Peyer's patch (tissue), 4 donors: ENCODE measurements at places on chromosomes 16 and 17. TPM values are rescaled to one million over a fixed set of nuclear protein-coding genes. Genes with fewer than 3 reads are reported as not detected.

PLK1 gene
- total RNA-seq: 40.4 TPM

GSDMA gene
- not detected for total RNA-seq

RGS9 gene
- total RNA-seq: 25.6 TPM

SLC2A4 gene
- not detected for total RNA-seq

FAM20A gene
- total RNA-seq: not detected

PLCG2 gene
- total RNA-seq: 44.4 TPM

HLF gene
- 8.3 TPM for total RNA-seq

ACE gene
- 1,212 TPM for total RNA-seq

GRCh38 chr16:57770361-57770760 is 31.9 kb downstream of the KIFC3 start:
- H3K4me1 ChIP-seq: no peaks in the 10 kb centered on the region
- no peak overlapping the region for H3K27ac ChIP-seq
- no peak overlapping the region for H3K4me3 ChIP-seq
- no peak for DNase-seq
- H3K27me3 ChIP-seq: no peaks in the 10 kb centered on the region

GRCh38 chr17:63516910-63517824 is 6.0 kb upstream of the KCNH6 start:
- H3K4me1 ChIP-seq: no peaks in the 10 kb centered on the region
- H3K4me3 ChIP-seq: no peak overlapping the region
- no peaks in the 10 kb centered on the region for H3K27me3 ChIP-seq
- DNase-seq: no peak

- no peaks in the 10 kb centered on the region for H3K36me3 ChIP-seq
- no peaks in the 10 kb centered on the region for H3K27me3 ChIP-seq
- H3K27ac ChIP-seq: no peak overlapping the region
Measured at GRCh38 chr16:87040169-87041117, 276.7 kb downstream of the C16orf95 start.

DNA sequence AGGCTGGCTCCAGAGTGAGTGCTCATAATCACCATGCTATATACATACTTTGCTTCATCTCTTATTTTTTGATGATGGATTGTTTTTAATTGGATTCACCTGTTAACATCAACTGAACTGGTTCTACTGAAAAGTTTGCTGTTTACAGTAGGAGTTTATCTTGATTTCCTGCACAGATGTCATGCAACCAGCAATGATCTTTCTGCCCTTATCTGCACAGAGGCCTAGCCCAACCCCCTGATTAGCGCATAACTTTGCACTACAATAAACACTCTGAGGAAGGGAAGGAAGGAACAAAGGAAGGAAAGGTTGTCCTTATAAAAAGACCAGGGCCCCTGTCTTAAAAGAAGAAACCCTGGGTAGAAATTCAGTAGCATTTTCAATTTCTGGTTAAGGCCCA is 152.9 kb downstream of the RGS9 start:
- no peaks in the 10 kb centered on the region for H3K27me3 ChIP-seq
- no peak overlapping the region for H3K27ac ChIP-seq
- no peak overlapping the region for H3K4me3 ChIP-seq
- no peaks in the 10 kb centered on the region for H3K36me3 ChIP-seq
- no peak for DNase-seq
- peaks cover 18% of the 10 kb centered on the region for H3K4me1 ChIP-seq

GRCh38 chr17:3972281-3972731 is 8.1 kb upstream of the ATP2A3 start:
- peak overlapping the region; percentile 62 for H3K27ac ChIP-seq
- H3K36me3 ChIP-seq: no peaks in the 10 kb centered on the region
- H3K4me1 ChIP-seq: peaks cover 3% of the 10 kb centered on the region
- no peaks in the 10 kb centered on the region for H3K27me3 ChIP-seq

- H3K36me3 ChIP-seq: no peaks in the 10 kb centered on the region
- H3K4me3 ChIP-seq: no peak overlapping the region
- H3K4me1 ChIP-seq: no peaks in the 10 kb centered on the region
- no peak for DNase-seq
Measured at GRCh38 chr16:16147316-16147999, 75.8 kb downstream of the ABCC6 start.

- H3K27me3 ChIP-seq: no peaks in the 10 kb centered on the region
- peak; percentile 95 for DNase-seq
- no peaks in the 10 kb centered on the region for H3K36me3 ChIP-seq
Measured at GRCh38 chr16:67841816-67842508, at the start of gene THAP11. Gene THAP11, plus strand, starts transcription at chr16:67842320. Its CDS starts 235 bp downstream, at chr16:67842555.

GRCh38 chr16:920051-920681 is 50.6 kb downstream of the LMF1 start:
- H3K27ac ChIP-seq: peak overlapping the region; percentile 57
- H3K36me3 ChIP-seq: no peaks in the 10 kb centered on the region
- DNase-seq: no peak

DNA sequence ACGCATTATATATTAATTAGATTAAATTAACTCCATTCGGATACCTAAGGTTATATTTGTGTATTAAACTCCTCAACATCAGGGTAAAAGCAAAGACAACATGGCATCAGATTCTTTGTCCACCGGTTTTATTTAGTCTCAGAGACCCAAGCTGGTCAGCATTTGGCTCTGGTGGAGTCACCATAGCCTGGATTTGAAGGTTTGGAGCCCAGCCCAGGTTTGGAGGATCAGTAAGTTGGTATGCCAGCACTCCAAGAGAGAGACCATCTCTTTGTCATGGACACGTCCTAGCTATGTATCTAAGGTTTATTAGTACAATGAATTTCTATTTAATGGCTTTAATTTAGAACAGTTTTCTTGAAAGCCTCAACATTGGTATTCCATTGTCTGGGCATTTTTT is 328.4 kb upstream of the RBFOX1 start:
- no peak for DNase-seq
- no peaks in the 10 kb centered on the region for H3K36me3 ChIP-seq
- no peak overlapping the region for H3K4me3 ChIP-seq
- no peaks in the 10 kb centered on the region for H3K4me1 ChIP-seq
- no peaks in the 10 kb centered on the region for H3K27me3 ChIP-seq

- no peak overlapping the region for H3K27ac ChIP-seq
- H3K4me1 ChIP-seq: no peaks in the 10 kb centered on the region
- no peak for DNase-seq
Measured at GRCh38 chr17:499951-500461, 147.4 kb upstream of the RPH3AL start.

DNA sequence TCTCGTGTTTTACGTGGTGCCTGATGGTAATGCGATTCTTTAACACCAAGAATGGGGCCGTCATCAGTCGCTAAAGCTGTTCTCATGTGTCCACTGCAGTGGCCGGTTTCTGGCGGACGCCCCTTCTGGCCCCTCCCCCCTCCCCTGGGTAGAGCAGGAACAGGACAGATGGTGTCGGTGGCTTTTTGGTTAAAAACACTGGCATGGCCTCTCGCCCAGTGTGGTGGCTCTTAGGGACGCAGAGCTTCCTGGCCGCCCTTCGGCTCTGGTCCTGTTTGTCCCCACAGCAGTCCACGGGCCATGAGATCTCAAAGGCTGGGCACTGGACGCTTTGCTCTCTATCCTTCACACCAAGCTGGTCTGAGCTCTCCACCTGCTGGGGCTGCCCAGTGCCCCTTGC is 151.8 kb downstream of the BANP start:
- H3K36me3 ChIP-seq: no peaks in the 10 kb centered on the region
- no peak for DNase-seq
- no peak overlapping the region for H3K27ac ChIP-seq

- DNase-seq: no peak
- no peaks in the 10 kb centered on the region for H3K27me3 ChIP-seq
- no peaks in the 10 kb centered on the region for H3K4me1 ChIP-seq
- H3K36me3 ChIP-seq: no peaks in the 10 kb centered on the region
Measured at GRCh38 chr17:77995146-77995852, 36.8 kb downstream of the TNRC6C start.

- H3K36me3 ChIP-seq: no peaks in the 10 kb centered on the region
- DNase-seq: peak; percentile 54
- H3K27ac ChIP-seq: peak overlapping the region; percentile 45
- no peaks in the 10 kb centered on the region for H3K27me3 ChIP-seq
- H3K4me1 ChIP-seq: peaks cover 35% of the 10 kb centered on the region
Measured at GRCh38 chr16:11668623-11669379, 546 bp downstream of the SNN start.

DNA sequence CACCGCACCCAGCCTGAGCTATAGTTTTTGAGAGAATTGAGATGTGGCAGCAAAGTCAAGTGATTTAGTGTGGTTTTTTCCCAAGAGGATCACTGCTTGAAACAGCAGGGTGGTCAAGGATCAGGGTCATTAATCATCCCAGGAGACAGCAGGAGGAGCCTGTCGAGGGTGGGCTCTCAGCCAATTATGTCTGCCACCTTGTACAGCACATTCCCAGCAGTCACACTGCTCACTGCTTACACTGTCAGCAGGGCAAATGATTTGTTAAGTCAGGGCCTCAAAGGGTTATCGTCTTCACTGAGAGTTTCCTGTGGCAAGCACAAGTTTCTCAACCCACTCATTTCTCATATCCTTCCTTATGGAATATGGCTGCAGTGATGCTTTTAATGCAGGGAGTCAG is 13.2 kb downstream of the B3GNT9 start:
- H3K36me3 ChIP-seq: no peaks in the 10 kb centered on the region
- no peaks in the 10 kb centered on the region for H3K4me1 ChIP-seq
- no peak overlapping the region for H3K4me3 ChIP-seq
- no peak overlapping the region for H3K27ac ChIP-seq
- DNase-seq: no peak

GRCh38 chr17:19703106-19703827 is 13.1 kb downstream of the SLC47A2 start:
- no peak overlapping the region for H3K4me3 ChIP-seq
- no peak for DNase-seq
- H3K27me3 ChIP-seq: no peaks in the 10 kb centered on the region
- no peaks in the 10 kb centered on the region for H3K4me1 ChIP-seq
- no peaks in the 10 kb centered on the region for H3K36me3 ChIP-seq

GRCh38 chr17:64130559-64131001 is 636 bp upstream of the ERN1 start:
- no peaks in the 10 kb centered on the region for H3K27me3 ChIP-seq
- peak; percentile 74 for DNase-seq
- no peaks in the 10 kb centered on the region for H3K4me1 ChIP-seq
- H3K36me3 ChIP-seq: no peaks in the 10 kb centered on the region
- peak overlapping the region; percentile 99 for H3K27ac ChIP-seq

GRCh38 chr17:72804949-72805707 is 287.4 kb downstream of the SLC39A11 start:
- DNase-seq: no peak
- H3K27me3 ChIP-seq: no peaks in the 10 kb centered on the region
- H3K4me3 ChIP-seq: no peak overlapping the region
- no peak overlapping the region for H3K27ac ChIP-seq
- H3K36me3 ChIP-seq: no peaks in the 10 kb centered on the region

GRCh38 chr16:81785138-81785924 is 6.2 kb downstream of the PLCG2 start:
- no peaks in the 10 kb centered on the region for H3K27me3 ChIP-seq
- no peaks in the 10 kb centered on the region for H3K36me3 ChIP-seq
- no peak overlapping the region for H3K27ac ChIP-seq
- no peak for DNase-seq
- peaks cover 4% of the 10 kb centered on the region for H3K4me1 ChIP-seq

DNA sequence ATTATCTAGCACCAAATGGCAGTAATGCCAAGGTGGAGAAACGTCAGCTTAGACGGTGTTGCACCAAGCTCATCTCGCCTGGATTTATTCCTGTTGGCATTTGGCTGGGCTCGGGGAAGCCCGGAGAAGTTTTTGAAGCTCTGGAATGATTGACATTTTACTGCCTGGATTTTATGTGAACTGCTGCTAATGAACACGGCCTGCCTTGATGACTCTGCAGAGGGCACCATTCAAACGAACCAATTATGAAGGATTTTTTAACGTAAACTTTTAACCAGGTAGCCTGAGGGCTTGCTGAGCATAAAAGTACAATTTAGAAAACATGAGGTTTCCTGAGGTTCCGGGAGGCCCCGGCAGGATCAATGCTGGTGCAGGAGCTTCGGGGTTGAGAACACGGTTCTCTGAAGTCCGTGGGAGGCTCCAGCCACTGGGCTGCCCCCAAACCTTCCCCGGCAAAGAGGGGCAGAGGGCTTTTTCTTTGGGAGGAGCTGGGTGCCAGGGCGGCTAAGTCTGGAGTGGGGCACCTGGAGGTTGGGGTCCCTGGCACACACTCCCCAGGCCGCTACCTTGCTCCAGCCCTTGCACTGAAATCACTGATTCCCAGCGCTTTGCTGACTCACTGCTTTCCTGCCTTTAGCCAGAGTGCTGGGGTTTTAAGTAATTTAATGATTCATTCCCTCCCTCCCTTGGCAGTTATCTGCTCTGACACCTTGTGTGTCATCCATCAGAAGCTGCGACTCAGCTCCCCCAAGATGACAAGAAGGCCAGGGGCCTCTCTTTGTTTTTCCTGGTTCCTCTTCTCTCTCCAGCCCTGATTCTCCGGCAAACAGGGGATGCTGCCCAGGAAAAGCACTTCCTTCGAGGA is 161.2 kb upstream of the IRX3 start:
- no peak for DNase-seq
- H3K27ac ChIP-seq: no peak overlapping the region

- peaks cover 26% of the 10 kb centered on the region for H3K4me1 ChIP-seq
- H3K4me3 ChIP-seq: no peak overlapping the region
- H3K36me3 ChIP-seq: no peaks in the 10 kb centered on the region
- H3K27me3 ChIP-seq: peaks cover 34% of the 10 kb centered on the region
- H3K27ac ChIP-seq: no peak overlapping the region
- no peak for DNase-seq
Measured at GRCh38 chr16:3050487-3050886, 4.1 kb downstream of the MMP25 start.

DNA sequence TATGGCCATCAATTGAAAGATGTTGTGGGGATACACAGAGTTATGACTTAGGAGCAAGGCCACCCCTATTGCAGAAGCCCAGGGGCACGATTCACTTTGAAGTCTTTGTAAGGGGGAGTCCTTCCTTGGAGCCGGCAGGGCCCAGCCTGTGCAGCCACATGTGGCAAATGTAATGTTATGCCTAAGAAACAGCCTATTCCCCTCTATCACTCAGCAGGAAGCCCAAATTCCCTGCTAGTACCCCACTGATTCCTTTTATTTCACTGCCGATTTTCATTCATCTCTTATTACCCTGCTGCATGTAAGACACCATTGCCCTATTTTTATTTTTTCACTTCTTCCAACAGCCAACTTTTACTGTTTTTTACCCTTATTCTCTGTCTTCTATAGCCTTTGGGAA is 233.2 kb downstream of the PMP22 start:
- no peak for DNase-seq
- H3K4me3 ChIP-seq: no peak overlapping the region
- no peaks in the 10 kb centered on the region for H3K4me1 ChIP-seq

- H3K4me3 ChIP-seq: no peak overlapping the region
- H3K27me3 ChIP-seq: no peaks in the 10 kb centered on the region
- peak; percentile 88 for DNase-seq
- H3K36me3 ChIP-seq: no peaks in the 10 kb centered on the region
- H3K27ac ChIP-seq: peak overlapping the region; percentile 58
Measured at GRCh38 chr17:77354670-77355455, 214.1 kb downstream of the SEC14L1 start.

DNA sequence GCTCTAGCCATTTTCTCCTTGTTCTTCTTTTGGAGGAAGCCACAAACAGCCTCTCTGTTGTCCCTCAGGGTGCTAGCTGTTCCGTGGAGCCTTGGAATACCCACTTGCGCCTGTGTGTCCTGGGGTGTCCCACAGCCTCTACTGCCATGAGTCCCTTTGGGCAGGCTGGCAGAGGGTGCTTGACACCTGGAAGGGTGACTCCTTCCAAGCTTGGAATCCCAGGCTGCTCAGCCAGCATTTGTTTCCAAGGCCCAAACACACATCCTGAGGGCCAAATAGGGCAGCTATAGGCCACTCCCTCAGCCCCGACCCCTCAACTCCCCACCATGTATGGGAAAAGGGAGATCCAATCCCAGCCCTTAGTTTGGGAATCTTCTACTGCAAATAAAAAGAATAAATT is 14.9 kb downstream of the ZNHIT3 start:
- no peak overlapping the region for H3K4me3 ChIP-seq
- no peaks in the 10 kb centered on the region for H3K27me3 ChIP-seq
- no peaks in the 10 kb centered on the region for H3K36me3 ChIP-seq
- H3K4me1 ChIP-seq: no peaks in the 10 kb centered on the region
- no peak for DNase-seq
